ENCODE measurements at places on chromosomes 5 and 9.
A peak's percentile ranks its signal among the peaks of the same experiment; 100 is the strongest.

- no peak for DNase-seq
These were observed 8.4 kb upstream of the RANBP3L start for GRCh38 chr5:36310138-36310537.

- DNase-seq = no peak
These were observed 42.6 kb upstream of the GFPT2 start for GRCh38 chr5:180395540-180396274.

- DNase-seq = peak; percentile 93
These were observed 16.0 kb downstream of the ZNF462 start for GRCh38 chr9:106878934-106879333.

GRCh38 chr5:169904059-169904458, 76.2 kb downstream of the INSYN2B start:
- no peak for DNase-seq

DNA sequence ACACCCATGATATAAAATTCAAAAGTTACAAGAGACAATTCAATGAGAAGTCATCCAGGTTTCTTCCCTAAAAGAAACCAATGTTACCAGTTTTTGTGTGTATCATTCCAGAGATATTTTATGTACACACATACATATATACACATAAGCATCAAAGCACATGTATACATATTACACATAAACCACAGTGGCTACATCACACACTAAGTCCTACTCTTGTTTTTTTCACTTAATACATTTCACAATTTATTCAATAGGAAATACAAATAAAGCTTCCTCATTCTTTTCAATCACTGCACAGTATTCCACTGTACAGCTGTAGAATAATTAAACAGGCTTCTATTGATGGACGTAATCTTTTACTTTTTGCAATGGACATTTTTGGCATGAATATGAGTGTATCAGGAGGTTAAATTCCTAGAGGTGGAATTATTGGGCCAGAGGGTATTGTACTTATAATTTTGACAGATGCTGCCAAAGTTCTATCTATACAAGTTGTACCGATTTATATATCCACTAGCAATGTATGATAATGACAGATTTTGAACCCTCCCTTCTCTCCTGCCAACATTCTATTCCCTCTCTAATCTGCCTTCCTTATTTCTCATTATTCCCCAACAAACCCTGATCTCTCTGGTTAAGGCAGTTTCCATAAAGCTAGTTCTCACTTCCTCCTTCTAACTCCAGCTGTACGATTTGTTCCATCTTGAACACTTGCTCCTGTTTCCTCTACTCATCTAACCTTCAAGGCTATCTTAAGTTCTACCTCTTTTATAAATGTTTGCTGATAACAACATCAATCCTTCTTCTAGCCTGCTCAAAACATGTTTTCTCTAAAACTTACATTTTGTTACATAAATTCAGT, 35.2 kb downstream of the MRPS27 start:
- no peak for DNase-seq

DNA sequence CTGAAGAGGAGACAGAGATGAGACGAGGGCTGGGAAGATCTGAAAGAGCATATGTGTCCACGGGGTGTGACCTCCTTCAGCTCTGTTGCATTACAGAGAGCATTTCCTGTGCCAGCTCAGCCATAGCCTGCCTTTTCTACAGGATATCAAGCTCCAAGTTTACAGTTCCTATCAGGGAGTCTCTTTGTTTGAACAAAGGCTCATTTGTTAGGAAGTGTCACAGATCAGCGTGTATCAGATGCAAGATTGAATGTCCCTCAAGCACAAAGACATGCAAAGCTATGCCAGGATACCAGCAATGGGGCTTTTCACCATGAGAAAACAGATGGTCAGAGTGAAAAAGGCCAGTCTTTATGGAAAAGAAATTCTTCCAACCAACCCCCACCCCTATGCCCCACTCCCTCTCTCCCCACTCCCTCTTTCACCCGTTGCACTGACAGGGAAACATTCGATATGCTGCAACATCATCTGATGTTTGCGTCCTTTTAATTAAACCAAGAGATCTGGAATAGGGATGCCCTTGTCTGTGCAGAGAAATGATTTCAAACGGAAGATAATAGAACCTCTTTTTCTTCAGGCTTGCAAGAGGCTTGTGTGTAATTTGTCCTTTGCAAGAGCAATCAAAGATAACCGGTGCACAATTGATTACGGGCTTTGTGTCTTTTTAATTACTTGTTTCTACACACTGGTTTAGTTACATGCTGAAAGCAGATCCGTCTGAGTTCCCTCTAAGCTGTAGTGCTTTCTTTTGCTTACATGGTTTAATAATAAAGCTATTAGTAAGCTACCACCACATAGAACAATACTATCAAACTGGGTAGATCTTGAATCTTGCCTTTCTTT, 263.1 kb upstream of the RGMB start:
- DNase-seq = peak; percentile 80
